ENCODE measurements at places on chromosomes 6 and 20.

DNA sequence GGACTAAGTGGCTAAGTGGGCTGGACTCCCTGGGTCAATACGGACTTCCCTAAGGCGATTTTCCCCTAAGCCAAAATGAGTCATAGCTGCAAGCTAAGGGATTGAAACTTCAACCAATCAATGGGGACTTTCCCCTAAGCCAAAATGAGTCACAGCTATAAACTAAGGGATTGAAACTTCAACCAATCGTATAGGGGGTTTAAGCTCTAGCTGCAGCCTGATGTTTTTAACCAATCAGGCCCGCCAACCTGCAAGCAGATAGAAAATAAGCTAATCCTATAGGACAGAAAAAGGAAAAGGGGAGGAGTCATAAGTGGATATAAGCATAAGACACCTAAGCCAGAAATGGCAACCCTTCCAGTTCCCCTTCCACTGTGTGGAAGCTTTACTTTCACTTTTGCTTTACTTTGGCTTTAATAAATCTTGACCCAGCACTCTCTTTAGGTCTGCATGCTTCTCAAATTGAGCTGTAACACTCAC is 655.0 kb upstream of the HS3ST5 start:
- DNase-seq: no peak

GRCh38 chr6:53982366-53983050 is 128.7 kb upstream of the MLIP start:
- DNase-seq: no peak

DNA sequence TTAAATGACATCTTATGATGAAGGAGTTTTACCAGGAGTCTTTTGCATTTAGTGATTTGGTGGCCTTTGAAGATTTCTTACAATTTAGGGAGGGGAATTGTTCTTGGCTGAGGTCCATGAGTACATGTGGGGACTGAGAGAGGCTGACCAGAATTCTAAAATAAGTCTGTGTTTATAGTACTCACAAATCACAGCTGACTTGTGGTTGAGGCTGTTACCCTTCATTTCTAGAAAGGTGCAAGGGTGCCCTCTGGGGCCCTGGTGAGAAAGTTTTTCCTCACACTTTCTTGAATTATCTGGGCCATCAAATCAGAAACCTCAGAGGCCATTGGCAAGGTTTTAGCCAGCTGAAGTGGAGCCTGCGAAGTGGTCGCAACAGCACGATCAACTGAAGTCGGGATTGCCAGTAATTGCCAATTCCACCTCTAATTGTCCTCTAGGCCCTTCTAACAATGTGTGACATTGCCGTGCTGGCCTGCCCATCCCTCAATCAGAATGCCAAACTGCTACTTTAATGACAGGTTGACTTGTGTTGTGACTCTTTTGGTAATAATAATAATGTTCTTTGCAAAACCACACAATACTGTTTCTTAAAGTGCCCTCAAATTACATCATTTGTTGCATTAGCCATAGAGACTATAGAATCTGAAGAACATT is 221.6 kb downstream of the OGFRL1 start:
- no peak for DNase-seq

DNA sequence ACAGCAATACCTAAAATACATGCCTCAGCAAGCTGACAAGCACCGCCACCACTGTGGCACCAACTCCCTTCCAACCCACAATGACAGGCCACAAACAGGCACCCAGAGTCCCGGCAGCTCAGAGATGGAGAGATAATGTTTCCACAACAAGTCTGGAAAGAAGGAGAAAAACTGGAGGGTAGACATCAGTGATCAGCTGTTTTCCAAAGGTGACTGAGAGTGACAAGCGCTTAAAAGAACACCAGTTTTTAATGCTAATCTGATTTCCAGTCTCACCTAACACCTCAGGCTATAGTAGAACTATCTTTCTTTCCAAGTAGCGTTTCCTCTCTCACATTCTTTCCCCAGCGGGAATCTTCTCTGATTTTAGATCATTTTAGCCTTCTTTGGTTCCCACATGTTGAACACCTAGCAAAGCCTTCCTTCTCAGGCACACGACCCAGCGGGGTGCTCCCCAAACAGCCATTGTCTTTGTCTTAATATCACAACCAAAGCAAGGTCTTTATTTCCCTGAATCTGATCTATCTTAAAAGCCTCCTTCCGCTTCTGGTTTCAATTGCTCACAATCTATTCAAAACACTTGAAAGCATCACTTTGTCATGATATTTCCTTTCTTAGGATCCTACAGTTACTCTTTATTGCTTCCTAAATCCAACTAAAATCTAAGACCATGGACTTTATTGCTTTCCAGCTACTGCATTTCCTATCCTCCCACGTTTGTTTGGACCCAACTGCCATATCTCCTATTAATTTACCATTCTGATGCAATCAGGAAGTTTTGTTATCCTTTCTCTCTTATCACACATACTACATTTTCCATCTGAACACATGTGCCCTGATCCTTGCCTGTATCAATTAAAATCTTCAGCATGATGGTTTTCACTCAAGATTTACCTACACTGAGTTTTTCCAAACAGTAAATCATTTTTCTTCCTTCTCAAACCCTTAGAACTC is 282.7 kb downstream of the ADGB start:
- no peak for DNase-seq

DNA sequence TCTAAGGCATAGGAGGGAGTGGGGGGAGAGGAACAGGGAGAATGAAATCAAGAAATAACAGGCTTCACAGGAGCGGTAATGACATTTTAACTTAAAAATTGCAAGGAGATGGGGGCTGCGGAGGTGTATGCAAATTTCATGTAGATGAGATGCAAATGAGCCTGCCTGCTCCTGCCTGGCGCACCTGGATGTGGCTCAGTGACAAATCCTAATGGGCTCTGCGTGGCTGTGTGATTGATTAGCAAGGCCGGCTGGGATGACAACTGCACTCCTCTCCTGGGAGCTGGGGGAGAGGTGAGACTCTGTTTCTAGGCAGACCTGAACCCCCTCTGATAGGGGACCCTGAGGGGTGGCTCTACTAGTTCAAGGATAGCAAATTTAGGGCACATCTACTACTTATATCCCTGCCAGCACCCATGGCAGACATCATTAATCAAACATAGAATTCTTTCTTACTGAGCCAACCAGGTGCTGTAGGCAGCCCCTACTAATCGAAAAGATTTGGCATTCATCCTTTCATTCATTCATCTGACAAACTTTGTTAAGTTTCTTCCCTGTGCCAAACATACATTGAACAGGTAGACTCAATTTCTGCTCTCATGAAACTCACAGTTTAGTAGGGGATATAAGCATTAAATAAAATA is 38.4 kb upstream of the TGM2 start:
- DNase-seq: no peak

GRCh38 chr6:2579241-2579761 is 171.4 kb downstream of the MYLK4 start:
- no peak for DNase-seq

- no peak for DNase-seq
These were observed 202.5 kb downstream of the BCAS1 start for GRCh38 chr20:53867741-53868351.

- no peak for DNase-seq
These were observed 280.9 kb downstream of the PACRG start for GRCh38 chr6:163008626-163009025.

GRCh38 chr6:146950351-146950835 is 253.8 kb upstream of the STXBP5 start:
- peak; percentile 19 for DNase-seq

DNA sequence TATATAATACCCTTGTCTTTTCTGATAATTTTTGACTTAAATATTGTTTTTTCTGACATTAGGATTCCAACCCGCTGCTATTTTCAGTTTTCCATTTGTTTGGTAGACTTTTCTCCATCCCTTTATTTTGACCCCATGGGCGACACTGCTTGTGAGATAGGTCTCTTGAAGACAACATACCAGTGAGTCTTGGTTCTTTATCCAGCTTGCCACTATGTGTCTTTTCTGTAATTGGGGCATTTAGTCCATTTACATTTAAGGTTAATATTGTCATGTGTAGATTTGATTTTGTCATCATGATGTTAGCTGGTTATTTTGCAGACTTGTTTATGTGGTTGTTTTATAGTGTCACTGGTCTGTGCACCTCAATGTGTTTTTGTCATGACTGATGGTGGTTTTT is 67.7 kb upstream of the IRAK1BP1 start:
- no peak for DNase-seq

GRCh38 chr6:43947860-43948259 is 177.8 kb downstream of the VEGFA start:
- no peak for DNase-seq

Measured in stimulated activated CD4-positive, alpha-beta T cell treated with anti-CD3 and anti-CD28 coated beads, Interleukin-1b, Interleukin-23, amount 100 ng/mL, for 48 hours (primary cell).